ENCODE measurements at places on chromosomes 2 and 18.
A peak's percentile ranks its signal among the peaks of the same experiment; 100 is the strongest.

GRCh38 chr2:176331646-176332045, 62.4 kb downstream of the MTX2 start:
- no peak for DNase-seq

DNA sequence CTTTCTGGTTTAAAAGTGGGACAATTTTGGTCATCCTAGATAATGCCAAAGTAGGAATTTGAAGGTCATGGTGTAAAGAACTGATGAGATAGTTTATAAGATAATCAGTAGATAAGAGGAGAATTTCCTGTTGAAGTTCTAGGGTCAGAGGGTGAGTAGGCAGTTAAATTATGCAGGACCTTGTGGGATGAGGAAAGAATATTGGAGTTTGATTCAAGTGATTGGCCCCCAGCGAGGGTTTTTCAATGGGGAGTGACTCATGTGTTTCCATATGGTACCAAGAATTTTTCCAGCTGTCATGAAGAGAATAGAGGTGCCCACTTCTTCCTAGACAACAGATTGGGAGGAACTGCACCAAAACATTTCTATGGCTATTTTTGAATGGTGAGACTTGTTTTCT, 940.2 kb upstream of the ZEB2 start:
- no peak for DNase-seq

- no peak for DNase-seq
Measured at GRCh38 chr18:59033359-59033758, 106.3 kb upstream of the SEC11C start.

DNA sequence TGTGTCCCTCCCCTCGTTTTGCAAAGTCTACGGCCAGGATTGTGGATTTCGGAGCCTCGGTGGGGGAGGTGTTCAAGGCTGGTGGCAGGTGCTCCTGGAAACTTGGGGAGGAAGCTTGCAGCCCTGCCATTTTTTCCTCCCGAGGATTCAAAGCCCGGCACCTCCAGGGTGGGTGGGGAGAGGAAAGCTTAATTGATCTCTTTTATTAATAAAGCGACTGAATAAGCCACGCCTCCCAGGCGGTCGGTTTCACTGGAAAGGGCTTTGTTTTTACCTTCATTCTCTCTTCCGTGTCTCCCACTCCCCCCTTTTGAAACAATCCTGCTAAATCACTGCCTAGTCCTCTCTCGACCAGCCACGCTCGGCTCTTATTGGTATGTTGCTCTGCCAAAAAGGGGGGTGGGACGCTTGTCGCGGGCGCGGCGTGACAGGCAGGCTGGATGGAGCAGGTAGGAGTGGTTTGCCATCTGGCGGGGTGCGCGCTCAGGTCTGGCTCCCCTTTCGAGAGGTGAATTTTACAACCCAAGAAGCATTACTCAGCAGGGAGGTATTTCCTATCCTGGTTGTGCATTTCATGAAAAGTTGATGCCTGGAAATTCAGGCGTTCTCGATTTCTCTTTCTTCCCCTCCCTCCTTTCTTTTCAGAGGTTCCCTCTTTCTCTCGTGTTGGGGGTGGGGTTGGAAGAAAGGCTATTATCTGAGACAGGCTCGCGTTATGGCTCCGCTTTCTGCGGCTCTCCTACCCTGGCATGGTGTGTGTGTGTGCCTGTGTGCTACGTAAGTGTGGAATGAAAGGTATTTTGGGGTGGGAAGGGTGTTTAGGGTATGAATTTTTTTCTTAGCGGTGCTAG, 1.4 kb downstream of the NEDD4L start:
- DNase-seq: peak; percentile 6

- DNase-seq: no peak
Measured at GRCh38 chr2:237140689-237141285, 55.1 kb downstream of the COPS8 start.

DNA sequence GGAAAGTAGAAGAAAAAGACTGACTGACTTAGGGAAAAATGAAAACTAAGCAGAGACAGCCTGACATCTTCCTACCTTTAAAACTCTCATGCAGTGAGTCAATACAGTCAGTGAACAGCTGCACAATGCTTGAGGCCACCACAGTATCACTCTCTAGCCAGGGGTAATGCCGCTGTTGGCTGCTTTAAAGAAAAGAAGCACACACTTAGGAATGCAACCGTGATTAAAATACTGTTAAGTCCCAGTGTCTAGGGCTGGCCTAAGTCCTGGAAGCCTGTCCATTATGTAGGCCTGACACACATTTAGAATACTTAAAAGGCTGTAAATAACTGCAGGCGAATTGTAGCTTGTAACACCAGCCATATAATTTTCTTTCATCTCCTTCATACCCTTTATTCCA, 50.7 kb downstream of the SIGLEC15 start:
- DNase-seq: no peak

GRCh38 chr2:32416519-32416918, 59.7 kb downstream of the BIRC6 start:
- DNase-seq: no peak

GRCh38 chr2:11406958-11407381, 59.0 kb downstream of the E2F6 start:
- DNase-seq: no peak

DNA sequence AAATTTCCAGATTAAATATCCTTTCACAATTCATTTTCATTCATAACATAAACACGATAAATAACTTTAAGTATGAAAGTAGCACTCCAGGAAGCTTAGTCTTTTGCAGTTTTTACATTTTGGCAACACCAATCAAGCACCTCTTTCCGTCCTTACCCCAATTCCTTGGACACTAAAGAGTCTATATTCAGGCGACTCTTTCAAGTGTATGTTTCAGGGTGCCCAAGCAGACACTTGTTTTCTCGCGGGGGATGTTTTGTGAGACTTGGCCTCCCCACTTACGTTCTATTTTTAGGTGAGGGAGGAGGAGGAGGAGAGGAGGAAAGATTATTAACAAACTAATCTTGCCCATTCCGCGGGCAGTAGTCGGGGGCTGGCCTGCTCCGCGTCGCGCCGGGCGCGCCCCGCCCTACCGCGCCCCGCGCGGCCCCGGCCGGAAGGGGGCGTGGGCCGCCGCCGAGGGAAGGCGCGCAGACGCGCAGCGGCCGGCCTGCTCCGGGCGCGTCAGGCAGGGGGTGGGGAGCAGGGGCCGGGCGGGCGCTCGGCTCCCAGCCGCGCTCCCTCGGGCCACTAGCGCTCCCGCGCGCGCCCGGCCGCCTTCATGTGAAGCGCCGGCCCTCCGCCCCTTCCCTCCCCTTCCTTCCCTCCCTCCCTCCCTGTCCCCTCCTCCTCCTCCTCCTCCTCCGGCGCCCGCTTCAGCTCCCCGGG, at the start of gene ITPRID2:
Gene ITPRID2, plus strand, starts transcription at position 473 of the 708 bp plus-strand sequence. CDS start 337 bp downstream, outside the sequence.
- DNase-seq: peak; percentile 14

GRCh38 chr2:202813387-202813786, 58.2 kb downstream of the ICA1L start:
- DNase-seq: no peak

DNA sequence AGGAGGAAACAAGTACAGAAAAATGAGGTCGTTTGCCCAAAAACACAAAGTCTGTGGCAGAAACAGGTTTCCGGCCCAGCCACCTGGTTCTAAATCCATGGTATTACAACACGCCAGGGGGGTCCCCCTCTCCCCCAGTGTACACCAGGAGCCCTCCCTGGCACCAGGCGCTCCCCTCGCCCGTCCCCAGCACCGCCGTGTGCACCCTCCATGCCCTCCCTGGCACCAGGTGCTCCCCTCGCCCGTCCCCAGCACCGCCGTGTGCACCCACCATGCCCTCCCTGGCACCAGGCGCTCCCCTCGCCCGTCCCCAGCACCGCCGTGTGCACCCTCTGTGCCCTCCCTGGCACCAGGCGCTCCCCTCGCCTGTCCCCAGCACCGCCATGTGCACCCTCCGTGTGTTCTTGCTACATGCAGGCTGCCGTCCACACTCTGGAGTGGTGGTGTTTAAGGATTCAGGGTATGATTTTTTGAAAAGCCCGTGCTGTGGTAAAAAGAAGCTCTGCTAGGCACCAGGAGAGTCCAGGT, 59.8 kb upstream of the NFATC1 start:
- no peak for DNase-seq

- DNase-seq: no peak
Measured at GRCh38 chr2:74223941-74224770, 25.7 kb downstream of the MTHFD2 start.

DNA sequence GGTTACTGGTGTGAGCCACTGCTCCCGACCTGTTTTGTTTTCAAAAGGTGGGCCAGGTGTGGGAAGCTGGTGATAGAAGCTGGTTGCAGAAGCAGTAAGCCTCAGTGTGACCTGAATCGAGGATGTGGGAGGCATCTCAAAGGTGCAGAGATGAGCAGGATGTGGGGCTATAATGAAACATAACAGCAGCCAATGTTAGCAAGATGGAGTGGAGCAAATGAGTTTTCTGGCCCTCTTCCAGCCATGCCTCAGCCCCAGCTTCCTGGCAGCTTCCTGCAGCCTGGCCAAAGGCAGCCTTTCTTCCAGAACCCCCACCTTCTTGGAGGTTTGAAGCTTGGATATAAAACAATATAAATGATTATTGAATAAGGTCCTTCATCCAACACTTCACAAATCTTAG, 184.8 kb downstream of the NCK2 start:
- peak; percentile 68 for DNase-seq

- no peak for DNase-seq
Measured at GRCh38 chr18:23737578-23737977, 48.3 kb downstream of the LAMA3 start.

GRCh38 chr2:23586741-23587306, 201.8 kb downstream of the KLHL29 start:
- no peak for DNase-seq

DNA sequence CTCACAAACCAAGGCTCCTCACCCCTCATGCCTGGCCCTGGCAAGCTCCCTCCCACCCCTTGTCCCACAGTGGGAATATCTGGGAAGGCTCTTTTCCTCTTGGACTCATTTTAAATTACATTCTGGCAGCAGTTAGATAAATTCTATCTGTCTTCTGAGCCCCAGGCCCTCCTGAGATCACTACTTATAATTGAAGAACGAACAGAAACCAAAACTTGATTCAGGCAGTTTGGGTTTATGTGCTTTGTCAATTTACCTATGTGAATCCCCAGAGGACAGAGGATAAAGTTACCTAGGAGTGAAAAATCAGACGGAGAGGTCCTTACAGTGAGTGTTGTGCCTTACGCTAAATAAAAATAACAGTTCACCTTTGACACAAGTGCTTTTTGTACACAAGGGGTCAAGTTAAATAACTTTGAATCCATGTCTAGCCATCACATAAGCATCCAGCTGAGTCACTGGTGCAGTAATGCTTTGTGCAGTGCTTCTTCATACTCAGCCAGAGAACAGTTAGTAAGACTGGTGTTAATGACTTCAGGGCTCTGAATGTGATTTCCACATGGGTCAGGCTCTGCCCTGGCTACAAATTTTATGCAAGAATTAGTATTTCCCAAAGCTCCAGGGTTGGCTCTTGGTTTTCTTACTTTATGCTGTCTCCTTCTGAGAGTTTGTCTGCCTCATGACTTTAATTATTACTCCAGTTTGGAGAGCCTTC, 329.3 kb downstream of the INSIG2 start:
- DNase-seq: no peak

DNA sequence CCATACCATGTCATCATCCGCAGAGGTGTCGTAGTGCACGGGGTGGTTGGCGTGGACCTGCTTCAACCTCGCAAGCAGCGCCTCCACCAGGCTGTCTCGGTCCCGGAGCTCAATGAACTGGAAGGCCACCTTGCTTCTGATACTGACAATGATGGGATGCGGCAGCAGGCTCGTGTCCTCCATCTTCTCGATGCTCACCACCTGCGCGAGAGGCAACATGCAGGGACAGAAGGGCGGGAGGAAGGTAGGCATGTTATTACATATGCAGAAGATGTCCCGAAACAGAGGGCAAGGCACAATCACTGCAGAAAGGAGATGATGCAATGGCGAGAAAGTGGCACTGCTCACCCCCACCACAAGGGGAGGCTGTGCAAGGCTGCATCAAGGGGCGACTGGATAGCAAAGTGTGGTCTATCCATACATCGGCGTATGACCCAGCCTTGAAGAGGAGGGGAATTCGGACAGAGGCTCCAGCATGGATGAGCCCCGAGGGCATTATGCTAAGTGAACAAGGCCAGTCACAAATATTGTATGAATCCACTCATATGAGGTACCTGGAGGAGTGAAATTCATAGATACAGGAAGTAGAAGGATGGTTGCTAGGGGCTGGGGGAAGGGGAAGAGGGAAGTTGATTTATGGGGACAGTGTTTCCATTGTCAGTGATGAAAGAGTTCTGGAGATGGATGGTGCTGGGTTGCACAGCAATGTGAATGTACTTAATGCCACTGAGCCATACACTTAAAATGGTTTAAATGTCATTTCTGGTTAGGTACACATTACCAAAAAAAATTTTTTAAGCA, 36.6 kb downstream of the RPL31 start:
- no peak for DNase-seq

DNA sequence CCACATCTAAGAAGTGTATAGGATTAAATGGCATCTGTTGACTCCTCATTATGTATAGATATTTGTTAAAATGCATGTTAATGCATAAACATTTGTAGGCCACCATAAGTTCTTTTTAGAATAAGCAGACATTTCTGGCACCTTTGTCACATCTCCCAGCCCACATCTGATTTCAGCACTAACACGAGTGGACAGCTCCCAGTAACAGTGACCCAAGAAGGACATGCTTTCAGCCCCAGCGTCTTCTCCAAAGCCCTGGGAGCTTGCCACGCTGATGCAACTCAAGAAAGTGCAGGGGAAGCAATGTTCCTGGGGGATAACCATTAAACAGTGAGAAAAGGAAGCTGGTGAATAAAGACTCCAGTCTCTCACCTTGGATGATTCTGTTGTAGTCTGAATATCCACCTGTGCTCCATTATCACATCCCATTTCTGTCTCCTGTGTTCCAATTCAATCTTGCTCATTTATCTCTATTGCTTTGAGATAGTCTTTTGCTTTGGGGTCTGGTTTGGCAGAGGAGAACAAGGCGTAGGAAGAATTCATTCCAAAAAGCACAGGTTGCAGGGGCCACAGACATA, 182.6 kb upstream of the THSD7B start:
- no peak for DNase-seq

- no peak for DNase-seq
Measured at GRCh38 chr18:435940-436339, 64.6 kb downstream of the COLEC12 start.

GRCh38 chr2:65153515-65153914, 23.6 kb upstream of the RAB1A start:
- DNase-seq: no peak

DNA sequence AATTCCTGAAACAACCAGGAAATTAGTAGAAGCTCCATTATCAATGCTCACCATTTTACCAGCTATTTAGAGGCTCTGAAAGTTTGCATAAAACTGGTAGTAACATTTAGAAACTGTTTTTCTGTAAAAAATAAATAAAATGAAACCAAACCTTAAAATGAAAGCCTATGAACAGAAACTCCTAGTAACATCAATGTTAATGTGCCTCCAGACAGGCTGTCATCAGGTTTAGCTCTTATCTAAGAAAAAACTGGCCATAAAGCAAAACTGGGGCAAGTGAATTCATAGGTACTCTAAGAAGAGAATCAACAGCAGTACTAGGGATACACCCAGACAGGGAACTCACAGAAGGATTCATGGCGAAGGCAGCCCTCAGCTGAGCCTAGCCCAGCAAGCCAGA, 8.0 kb downstream of the E2F6 start:
- DNase-seq: no peak

GRCh38 chr2:55880416-55881143, 43.0 kb downstream of the EFEMP1 start:
- no peak for DNase-seq

- DNase-seq: no peak
Measured at GRCh38 chr2:42337846-42338566, 23.0 kb downstream of the COX7A2L start.

All from CD4-positive, alpha-beta T cell (primary cell).